CD4-positive, alpha-beta T cell treated with Interleukin-17A for 1 hour (primary cell): ENCODE measurements at places on chromosomes 12 and 14.
A peak's percentile ranks its signal among the peaks of the same experiment; 100 is the strongest.

- DNase-seq: peak; percentile 42
Measured at GRCh38 chr14:24368562-24369252, 723 bp downstream of the NFATC4 start.

DNA sequence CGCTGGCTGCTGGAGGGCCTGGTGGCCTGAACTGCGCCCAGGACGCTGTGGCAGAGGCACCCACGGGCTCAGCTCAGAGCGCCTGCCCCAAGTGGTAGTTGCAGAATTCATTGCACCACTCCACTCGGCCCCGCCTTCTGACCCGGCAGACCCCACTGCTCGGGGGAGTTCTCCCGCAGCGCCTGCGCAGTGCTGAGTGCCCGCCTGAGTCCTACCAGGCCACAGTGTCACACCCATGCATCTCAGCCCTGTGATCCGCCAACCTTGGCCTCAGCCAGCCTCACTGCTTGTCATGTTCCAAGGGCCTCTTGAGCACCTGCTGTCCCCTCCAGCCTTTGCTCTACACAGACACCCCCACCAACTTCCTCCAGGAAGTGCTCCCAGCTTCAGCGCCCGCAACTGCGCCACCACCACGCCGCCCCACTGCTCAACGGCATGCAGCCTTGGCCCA lies 12.2 kb downstream of the DEGS2 start:
- DNase-seq: peak; percentile 73

DNA sequence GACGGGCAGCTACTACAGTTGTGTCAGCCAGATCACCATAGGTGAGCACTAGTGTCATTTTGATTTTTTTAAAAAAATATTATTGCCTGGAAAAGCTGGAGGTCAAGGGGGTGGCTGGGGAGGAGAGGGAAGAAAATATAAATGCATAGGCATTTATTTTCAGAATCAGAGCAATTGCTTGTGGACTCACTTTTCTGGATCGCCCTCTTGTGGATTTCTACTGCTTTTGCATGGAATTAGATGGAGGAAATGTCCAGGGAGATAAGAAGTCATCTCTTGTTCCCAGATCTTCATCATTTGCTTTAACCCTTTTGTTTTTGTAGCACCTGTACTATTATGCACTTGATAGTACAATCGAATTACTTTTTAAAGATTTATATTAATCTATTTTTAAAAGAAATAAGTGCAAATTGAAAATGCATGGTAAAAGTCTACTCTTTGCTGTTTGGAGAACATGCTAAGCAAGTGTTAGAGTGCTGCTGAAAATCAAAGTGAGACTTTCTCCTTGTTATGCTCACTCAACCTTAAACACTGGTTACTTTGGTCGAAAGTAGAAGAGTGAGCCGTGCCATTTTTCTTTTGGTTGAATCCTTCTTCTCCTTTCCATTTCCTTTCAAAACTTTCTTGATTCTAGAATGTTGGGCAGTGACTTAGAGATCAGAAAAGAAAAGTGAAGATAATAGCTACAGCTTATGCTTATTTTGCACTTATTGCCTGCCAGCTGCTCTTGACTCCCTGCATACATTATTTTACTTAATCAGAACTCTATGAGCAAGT lies 60.6 kb upstream of the ANO4 start:
- DNase-seq: no peak

DNA sequence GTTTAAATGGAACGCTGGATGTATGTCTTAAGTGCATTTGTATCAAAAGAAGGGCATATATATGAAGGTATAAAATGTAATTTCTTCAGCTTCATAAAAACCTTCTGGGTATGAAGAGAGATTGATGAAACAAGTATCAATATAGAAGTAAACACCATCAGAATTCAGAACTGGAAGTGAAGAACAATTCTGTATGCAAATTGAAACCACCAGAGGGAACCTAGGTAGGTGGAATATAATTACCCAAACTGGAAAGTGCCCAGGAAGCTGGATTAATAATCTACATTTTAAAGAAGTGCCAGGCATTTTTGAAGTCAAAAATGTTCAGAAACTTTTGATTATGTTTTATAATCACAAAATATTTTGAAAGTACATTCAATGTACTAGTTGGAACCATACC lies 336.2 kb upstream of the GARIN6 start:
- DNase-seq: no peak
